Fibroblast of villous mesenchyme (primary cell): ENCODE measurements at places on chromosomes 7 and 10. TPM values are rescaled to one million over a fixed set of nuclear protein-coding genes. Genes with fewer than 3 reads are reported as not detected.

DNA sequence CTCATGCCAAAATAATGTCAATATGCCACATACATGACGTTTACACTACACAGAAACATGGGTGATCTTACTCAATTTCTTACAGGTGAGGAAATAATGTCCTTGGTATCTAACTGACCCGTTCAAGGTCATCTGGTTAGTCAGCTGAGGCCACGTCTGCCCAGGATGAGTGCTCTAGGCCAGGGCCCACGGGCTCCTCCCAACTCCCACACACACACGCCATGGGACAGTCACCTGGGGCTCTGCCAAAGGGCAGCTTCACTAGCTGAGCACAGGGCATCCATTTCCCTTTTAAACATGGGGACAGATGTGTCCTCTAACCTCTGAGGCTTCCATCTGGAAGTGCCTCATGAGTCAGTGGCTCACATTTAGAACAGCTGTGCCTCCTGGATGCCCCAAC lies 123.9 kb downstream of the TNS3 start:
- DNase-seq = peak; percentile 94

- DNase-seq = no peak
Observed at GRCh38 chr10:69025370-69025896, 36.8 kb downstream of the KIFBP start.

- DNase-seq = no peak
Observed at GRCh38 chr10:24041834-24042233, 167.1 kb upstream of the KIAA1217 start.

DNA sequence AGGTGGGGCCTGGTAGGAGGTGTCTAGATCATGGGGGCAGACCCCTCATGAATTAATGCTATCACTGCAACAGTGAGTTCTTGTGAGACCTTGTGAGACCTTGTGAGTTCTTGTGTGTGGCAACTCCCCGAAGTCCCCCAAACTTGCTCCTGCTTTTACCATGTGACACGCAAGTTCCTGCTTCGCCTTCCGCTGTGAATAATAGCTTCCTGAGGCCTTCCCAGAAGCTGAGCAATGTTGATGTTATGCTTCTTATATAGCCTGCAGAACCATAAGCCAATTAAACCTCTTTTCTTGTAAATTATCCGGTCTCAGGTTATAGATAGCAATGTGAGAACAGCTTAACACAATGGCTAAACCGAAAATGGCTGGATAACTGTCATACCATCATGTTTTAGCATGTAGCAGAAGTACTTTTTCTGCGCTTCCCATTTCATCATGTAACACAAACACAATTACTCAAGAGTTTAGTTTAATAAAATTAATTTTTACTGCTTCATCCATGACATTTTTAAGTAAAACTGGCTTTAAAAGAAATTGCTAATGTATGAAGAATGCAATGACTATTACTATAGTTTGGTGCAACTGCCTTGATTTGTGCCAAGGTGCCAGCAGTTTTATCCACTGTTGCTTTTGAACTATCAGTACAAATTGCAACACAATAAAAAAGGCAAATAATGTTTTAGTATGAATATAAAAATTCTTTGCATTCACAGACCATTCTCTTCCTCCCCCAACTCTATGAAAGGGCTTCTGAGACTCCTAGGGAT lies 87.7 kb upstream of the TMEM168 start:
- no peak for DNase-seq

DNA sequence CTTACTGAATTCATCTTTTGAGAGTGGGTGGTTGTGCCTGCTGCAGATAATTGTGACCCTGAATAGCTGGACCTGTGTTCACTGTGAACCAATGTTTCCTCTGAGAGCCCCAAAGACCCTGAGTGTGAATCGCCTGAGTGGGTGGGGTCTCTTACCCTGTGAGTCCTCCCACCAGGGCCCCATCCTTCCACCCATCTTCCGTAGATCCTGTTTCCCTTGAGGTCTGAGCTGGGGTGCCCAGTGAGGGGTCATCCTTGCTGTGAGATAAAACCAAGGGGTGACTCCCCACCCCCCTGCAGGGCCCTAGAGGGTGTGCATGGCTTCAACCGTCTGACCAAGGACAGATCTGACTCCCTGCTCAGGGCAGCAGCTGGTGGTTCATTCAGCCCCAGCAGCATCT lies 78.0 kb upstream of the ZNF479 start:
- DNase-seq = no peak

The SPAM1 gene
- not detected in 2 replicates for total RNA-seq

GRCh38 chr7:135994466-135995205 lies 17.5 kb upstream of the MTPN start:
- no peak for DNase-seq

DNA sequence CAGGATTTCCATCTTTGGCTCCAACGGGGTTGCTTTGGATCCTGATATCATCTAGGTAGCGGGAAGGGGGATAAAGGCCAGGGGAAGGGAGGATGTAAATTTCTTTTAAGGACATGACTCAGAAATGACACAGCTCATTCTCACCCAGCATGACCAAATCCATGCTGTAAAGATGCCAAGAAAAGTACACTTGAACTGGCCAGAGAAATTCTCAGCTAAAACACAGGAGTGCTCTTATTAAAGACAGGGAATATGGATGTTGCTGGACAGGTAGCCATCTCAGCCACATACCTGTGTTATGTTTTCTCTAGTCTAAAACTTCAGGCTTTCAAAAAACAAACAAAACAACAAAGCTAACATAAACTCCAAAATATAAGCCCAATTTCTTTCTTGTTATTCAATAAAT lies 68.3 kb downstream of the NAMPT start:
- DNase-seq = peak; percentile 97

GRCh38 chr10:62733654-62734293 lies 70.7 kb upstream of the ADO start:
- no peak for DNase-seq

DNA sequence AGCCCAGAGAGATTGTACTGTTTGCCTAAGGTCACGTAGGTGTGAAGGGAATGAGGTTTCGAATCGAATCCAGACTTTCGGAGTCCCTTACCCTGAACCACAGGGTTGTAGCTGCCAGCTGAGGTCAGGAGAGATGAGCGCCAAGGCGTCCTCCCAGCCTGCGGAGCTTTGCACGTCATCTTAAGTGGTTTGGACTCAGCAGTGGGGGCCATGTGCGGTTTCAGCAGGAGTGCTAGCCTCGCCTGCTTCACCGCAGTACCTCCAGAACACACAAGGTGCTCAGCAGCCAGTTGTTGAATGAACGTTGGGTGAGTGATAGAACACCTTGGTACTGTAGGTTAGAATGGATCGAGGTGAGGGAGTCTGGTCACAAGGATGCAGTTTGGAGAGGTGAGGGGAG lies 74.9 kb upstream of the PPIF start:
- no peak for DNase-seq

GRCh38 chr10:111698711-111699110 lies 484.9 kb downstream of the GPAM start:
- DNase-seq = no peak

GRCh38 chr7:28685644-28686417 lies 272.3 kb downstream of the TRIL start:
- peak; percentile 97 for DNase-seq

The PLXNA4 gene
- under 0.01 TPM in 1 of 2 replicates, not detected in the other for total RNA-seq
